ENCODE measurements at places on chromosomes 4 and X. TPM values are rescaled to one million over a fixed set of nuclear protein-coding genes. Genes with fewer than 3 reads are reported as not detected.

The GYG2 gene
- under 0.01 TPM for total RNA-seq

The TCEAL5 gene
- not detected for total RNA-seq

The SOWAHD gene
- total RNA-seq, result not detected

The TMEM154 gene
- total RNA-seq, result 2.9 TPM

The SCML2 gene
- 2.5 TPM for total RNA-seq

The PAGE1 gene
- not detected for total RNA-seq

The PRDX4 gene
- total RNA-seq, result 190 TPM

The IQSEC2 gene
- total RNA-seq, result 2.6 TPM

The EDA gene
- total RNA-seq, result 0.94 TPM

The MYOZ2 gene
- total RNA-seq, result not detected

The TASL gene
- total RNA-seq, result not detected

The KDR gene
- 260 TPM for total RNA-seq

The SHROOM4 gene
- 30.6 TPM for total RNA-seq

The VCX gene
- total RNA-seq, result not detected

The RS1 gene
- not detected for total RNA-seq

The S100P gene
- total RNA-seq, result 0.06 TPM

The ADH6 gene
- not detected for total RNA-seq

The ETDB gene
- not detected for total RNA-seq

The LRIT3 gene
- total RNA-seq, result 0.06 TPM

The RTL5 gene
- total RNA-seq, result 1.1 TPM

The MAGEA6 gene
- total RNA-seq, result not detected

The FAM156A gene
- total RNA-seq, result 5.5 TPM

The TAF7L gene
- total RNA-seq, result 0.13 TPM

The SAGE1 gene
- total RNA-seq, result not detected

The FGB gene
- not detected for total RNA-seq

The FGF13 gene
- 10.5 TPM for total RNA-seq

The NXF2B gene
- not detected for total RNA-seq

The DGAT2L6 gene
- total RNA-seq, result 0.16 TPM

The MAGEA11 gene
- not detected for total RNA-seq

The APOOL gene
- 3.1 TPM for total RNA-seq

The NUP62CL gene
- total RNA-seq, result 0.06 TPM

The CNGA1 gene
- total RNA-seq, result not detected

The SMR3B gene
- not detected for total RNA-seq

The MTNR1A gene
- under 0.01 TPM for total RNA-seq

The TBC1D19 gene
- total RNA-seq, result 6.6 TPM

The PITX2 gene
- total RNA-seq, result 0.16 TPM

The MAGEC3 gene
- total RNA-seq, result not detected
